ENCODE measurements at places on chromosomes 5 and 9.
A peak's percentile ranks its signal among the peaks of the same experiment; 100 is the strongest.

DNA sequence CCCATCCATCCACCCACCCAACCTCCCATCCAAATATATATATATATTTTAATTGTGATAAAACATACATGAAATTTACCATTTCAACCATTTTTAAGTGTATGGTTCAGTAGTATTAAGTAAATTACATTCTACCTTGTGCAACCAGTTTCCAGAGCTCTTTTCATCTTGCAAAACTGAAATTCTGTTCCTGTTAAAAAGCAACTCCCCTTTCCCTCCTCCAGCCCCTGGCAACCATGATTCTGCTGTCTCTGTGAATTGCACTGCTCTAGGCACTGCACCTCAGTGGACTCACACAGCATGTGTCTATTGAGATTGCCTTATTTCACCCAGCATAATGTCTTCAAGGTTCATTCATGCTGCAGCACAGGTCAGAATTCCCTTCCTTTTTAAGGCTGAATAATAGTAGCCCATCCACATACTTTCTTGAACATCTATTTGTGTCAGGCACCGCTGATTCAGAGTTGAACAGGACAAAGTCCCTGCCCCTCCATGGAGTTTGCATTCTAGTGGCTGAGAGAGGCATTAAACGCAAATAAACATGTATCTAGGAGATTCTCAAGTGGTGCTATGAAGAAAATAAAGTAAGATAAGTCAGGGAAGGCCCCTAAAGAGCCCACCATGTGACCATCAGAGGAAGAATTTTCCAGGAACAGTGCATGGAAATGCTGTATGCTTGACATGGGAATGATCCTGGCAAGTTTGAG, 24.0 kb downstream of the CSF1R start:
- DNase-seq: no peak

DNA sequence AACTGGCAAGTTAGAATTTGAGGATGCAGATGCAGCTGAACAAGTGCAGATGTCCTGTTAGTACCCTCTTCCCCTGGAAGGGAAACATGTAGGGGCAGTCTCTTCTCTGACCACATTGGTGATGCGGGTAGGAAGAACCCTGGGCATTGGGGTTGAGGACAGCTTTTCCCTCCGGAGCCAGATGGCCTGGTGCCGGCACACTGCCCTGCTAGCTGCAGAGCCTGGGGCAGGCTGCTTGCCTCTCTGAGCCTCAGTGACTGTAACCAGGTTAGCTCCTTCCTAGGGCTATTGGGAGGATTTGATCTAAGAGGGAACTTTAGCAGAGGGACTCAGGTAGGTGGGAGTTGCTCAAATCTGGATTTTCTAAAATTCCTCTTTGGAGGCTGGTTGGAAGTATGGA, 148.4 kb downstream of the HSPA4 start:
- DNase-seq: no peak

DNA sequence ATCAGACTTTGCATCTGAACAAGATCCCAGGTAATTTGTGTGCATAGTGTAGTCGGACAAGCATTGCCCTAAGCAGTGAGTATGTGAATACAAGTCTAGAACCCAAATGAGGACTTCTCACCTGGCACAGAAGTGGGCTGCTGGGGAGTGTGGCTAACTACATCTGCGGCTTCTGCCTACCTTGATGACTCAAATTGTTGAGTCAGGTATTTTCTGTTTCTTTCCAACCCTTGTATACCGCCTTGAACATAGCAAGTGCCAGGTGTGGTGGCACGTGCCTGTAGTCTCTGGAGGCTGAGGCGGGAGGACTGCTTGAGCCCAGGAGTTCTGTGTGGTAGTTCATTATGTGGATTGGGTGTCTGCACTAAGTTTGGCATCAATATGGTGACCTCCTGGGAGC, 7.9 kb upstream of the JADE2 start:
- DNase-seq: no peak

DNA sequence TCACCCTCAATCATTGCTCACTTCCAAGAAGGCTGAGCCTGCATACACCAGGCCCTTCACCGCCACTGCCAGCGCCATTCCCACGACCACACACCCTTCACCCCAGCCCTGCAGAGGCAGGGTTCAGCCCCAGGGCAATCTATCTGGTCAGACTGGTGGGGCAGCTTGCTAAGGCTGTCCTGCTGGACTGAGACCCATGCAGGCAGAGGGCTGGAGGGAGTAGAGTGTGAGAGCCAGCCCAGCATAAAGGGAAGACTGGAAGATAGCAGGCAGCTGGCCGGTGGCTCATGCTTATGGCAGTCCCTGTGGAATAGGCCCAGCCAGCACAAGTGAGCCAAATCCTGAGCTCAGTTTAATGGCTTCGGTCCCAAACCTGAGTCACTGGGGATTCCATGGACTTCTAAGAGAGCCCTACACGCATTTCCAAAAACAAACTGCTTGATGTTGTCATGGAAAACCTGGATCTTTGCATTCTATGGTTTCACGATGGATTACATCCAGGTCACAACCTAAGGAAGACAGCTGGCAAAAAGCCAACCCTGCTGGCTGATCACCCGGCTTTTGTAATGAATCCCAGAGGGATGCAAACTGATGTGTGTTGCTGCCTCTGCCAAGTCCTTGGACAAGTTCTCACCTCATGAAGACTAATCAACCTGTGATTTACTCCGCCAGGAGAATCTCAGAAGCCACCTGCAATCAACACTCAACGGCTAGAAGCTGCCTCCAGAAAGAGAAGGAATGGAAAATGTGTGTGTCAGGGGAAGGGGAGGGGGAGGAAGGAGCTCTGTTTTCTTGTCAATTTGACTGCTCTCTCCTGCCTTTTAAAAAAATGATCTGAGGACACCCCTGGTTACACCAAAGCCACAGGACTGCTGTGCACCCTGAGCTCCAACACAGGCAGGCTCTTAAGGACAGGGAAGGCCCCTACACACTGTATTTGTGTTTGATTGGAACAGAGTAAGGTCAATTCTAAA, 143.6 kb downstream of the LHFPL2 start:
- DNase-seq: peak; percentile 75

- DNase-seq: no peak
Measured at GRCh38 chr5:50435168-50435567, 5.9 kb downstream of the EMB start.

DNA sequence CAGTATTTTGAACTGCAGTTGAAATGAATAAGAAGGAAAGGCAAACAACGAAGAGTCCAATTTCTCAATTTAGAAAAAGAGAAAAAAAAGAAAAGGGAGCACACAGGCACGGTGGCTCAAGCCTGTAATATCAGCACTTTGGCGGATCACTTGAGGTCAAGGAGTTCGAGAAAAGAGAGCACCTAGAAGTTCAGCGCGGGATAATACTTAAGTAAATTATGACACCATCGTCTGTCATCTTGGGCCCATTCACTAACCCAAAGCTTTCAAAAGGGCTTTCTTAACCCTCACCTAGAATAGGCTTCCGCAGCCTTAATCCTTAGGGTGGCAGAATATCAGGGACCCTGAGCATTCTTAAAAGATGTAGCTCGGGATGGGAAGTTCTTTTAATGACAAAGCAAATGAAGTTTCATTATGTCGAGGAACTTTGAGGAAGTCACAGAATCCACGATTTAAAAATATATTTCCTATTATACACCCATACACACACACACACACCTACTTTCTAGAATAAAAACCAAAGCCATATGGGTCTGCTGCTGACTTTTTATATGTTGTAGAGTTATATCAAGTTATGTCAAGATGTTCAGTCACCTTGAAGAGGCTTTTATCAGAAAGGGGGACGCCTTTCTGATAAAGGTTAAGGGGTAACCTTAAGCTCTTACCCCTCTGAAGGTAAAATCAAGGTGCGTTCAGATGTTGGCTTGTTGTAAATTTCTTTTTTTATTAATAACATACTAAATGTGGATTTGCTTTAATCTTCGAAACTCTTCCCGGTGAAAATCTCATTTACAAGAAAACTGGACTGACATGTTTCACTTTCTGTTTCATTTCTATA, 602 bp upstream of the CD274 start:
- no peak for DNase-seq

DNA sequence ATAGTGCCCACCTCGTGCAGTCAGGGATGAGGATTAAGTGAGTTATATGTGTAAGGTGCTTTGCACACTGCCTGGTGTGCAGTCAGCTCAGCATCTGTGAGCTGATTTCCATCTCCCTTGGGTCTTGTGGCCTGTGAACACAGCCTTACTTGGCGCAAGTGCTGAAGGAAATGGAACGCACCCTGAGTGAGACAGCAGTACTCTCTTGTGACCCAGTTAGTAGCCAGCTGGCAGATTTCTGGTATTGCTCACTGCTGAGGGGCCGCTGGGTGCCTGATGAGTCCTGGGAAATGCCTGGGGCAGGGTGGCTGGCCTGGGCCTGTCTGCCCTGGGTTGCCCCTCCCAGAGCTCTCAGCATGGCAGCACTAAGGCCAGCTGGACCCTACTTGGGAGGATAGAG, 90.9 kb upstream of the BOD1 start:
- DNase-seq: no peak

DNA sequence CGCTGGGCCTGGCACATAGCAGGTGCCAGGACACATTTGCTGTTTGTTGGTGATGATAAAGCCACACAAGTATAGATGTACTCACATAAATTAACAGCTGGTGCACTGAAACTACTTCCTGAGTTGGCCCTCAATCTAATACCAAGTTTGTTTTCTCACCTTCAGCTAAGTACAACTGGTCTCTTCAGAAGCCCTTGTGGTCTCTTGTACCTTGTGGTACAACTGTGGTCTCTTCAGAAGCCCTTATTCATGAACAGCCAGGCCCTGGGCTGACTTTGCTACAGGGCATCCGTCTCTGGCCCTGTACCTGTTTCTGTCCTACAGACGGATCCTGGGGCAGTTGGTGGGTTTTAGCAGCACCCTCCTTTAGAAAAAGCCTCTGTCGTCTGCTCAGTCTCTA, 81.5 kb downstream of the DAB2IP start:
- DNase-seq: no peak

DNA sequence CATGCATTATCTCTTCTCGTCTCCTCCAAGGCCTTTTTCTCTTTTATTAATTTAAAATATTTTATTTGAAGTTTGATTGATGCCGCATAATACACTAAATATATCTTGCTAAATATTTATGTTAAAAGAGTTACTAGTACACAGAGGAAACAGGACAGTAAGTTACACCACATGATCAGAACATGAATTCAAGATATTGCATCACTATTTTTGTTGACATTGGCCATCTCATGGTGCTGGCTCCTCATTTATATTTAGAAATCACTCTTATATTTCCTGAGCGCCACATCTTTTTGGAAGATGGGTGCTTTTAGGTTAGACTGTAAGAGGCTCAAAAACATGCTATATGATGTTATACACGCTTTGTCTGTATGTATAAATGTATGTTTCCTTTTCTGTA, 23.0 kb downstream of the SPEF2 start:
- no peak for DNase-seq

- DNase-seq: no peak
Measured at GRCh38 chr5:67876371-67876770, 339.2 kb upstream of the PIK3R1 start.

GRCh38 chr5:62732677-62733121, 154.1 kb downstream of the LRRC70 start:
- no peak for DNase-seq

DNA sequence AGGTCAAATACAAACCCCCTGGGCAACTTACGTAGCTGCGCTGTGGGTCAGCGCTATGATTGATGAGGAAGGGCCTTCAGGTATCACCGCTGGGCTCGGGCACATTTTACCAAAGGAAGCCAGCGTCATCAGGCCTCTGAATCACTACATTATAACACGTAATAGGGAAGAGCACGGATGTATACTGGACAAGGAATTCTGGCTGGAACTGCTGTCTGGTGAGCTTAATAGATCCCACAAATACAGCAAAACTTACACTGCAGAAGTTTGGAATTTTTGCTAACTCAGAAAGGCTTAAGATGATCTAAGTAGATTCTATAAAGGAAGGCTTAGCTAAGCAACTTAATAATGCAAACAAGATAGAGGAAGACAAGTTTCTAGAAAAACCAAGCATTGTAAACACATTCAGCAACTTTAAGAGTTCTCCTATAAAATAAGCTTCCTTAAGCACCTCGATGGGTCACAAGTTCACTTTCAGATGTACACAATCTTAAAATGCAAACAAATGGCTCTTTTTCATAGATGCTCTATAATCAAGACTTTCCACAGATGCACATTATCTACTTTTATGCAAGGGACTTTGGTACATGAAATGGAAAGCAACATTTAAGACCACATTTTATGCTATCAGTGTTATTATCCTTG, 360.1 kb upstream of the PANK3 start:
- no peak for DNase-seq

DNA sequence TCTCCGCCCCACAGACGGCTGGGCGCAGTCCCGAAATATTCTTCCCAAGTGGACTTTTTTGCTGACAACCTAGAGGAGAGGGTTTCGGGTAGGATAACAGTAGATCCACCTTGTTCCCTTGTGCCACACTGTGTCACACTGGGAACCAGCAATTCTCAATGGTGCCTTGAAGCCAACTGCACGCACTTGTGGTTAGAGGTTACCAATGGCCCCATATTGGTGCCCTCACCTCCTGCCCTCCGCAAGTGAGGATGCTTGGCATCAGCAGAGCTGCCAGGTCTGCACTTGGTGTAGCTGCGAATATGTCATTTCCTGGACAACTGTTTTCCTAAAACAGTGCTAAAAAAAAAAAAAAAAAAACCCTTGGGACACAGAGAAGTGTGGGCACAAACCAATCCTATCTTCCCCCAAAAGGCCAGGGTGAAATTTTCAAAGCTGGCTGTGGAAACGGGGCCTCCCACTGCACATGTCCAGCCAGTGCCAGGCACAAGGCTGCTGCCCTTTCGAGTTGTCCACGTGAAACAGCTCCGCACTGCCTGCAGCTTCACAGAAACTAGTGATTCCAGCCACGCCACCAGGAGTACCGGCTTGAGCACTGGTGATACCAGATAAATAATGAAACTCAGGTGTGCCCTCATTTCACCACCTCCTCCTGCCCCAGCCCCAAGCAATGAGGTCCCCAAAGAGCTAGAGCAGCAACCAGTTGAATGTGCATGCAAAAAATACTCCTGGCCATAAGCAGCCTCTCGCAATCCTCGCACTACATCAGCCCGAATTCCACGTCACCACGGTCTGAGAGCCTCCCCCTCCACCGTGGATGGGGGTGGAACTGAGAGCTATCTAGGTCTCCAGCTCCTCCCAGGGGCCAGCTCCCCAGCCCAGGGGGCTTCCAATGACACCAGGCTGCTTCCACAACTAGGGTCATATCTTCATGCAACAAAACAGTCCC, 51.2 kb downstream of the USP20 start:
- DNase-seq: no peak

- no peak for DNase-seq
Measured at GRCh38 chr9:93020151-93020550, 38.4 kb upstream of the SUSD3 start.

GRCh38 chr9:8825585-8826147, 1026.1 kb upstream of the DMAC1 start:
- DNase-seq: no peak

DNA sequence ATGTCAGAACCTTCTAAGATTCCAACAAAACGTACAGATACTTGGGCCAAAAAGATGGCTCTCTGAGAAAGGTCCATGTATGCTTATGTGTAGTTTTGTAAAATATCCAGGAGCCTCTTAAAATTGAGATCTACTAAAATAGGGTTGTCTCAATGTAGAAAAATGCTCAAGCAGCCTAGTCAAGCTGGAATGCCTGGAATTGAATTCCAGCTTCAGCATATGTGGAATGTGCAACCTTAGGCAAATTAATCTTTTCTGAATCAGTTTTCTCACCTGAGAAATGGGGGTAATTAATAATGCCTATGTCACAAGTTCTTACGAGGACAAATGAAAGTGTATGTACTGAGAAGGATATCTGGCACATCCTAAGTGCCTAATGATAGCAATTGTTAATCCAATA, 662.4 kb downstream of the DTWD2 start:
- DNase-seq: no peak
